H54 (cell line): ENCODE measurements at places on chromosomes 11 and 22.

- DNase-seq: no peak
Measured at GRCh38 chr11:57155838-57156607, 25.7 kb upstream of the LRRC55 start.

GRCh38 chr11:8222820-8223512 lies 40.7 kb downstream of the LMO1 start:
- no peak for DNase-seq

DNA sequence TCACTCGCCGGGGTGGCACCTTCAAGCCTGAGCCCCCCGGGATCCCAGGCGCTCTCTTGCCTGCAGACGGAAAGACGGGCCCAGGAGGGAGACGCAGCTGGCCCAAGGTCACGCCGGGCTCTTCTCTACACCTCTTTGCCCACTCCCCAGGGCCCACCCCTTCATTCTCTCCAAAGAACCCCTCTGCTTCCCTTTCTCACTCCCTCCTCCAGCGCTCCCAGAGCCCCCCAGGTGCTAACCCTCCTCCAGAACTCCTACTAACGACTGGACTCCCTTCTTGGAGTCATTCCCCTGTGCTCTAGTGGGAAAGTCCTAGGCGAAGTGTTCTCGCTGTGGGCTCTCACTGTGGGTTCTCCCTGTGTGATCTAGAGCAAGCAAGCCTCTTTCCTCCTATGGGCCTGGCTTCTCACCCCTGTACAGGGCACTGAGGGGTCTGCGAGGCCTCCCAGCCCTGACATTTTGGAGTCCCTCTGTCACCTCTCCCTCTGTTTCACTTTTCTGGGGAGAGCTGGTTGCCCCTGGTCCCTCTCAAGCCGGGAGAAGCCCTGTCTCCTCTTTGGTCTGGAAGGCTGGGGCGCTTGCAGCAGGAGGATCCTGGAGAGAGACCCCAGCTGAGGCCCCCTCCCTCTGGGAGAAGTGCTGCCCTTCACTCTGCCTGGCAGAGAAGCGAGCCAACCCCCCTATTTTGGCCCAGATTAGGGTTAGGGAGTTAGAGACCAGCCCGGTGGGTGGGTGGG lies 858 bp downstream of the OAF start:
- no peak for DNase-seq

DNA sequence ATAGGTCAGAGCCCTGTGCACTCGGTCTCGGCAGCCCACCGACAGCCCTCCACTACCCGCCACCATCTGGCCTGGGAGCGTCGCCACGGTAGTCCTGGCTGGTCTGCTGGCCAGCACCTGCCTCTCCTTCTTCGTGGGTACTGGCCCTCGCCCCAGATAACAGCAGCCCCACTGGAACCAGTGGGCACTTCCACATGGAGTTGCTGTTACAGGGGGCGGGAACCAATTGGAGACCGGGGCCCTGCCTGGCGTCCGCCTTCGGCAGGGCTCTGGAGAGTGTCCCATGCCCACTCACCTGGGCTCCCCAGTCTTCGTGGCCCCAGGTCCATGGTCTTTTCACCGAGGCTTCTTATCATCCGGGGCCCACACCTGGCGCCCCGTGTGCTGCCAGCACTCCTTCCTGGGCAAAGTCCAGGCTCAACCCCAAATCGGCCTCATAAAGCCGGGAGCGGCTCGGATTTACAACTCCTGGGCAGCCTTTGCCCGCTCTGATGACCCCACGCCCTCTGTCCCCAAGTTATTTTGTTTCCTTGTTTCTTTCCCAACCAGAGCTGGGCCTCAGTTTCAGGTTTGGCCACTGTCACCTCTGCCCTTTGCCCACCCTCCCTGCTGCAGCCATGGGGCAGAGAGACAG lies 12.9 kb upstream of the EHD1 start:
- no peak for DNase-seq

DNA sequence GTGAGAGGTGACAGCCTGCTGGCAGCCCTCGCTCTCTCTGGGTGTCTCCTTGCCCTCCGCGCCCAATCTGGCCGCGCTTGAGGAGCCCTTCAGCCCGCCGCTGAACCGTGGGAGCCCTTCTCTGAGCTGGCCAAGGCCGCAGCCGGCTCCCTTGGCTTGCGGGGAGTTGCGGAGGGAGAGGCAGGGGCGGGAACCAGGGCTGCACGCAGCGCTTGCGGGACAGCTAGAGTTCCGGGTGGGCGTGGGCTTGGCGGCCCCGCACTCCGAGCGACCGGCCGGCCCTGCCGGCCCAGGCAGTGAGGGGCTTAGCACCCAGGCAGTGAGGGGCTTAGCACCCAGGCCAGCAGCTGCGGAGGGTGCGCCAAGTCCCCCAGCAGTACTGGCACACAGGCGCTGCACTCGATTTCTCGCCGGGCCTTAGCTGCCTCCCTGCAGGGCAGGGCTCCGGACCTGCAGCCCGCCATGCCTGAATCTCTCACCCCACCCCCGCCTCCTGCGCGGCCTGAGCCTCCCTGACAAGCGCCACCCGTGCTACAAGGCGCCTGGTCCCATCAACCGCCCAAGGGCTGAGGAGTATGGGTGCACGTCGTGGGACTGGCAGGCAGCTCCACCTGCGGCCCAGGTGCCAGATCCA lies 1526.1 kb downstream of the FAM181B start:
- no peak for DNase-seq

GRCh38 chr11:131229221-131229620 lies 141.2 kb upstream of the NTM start:
- no peak for DNase-seq

DNA sequence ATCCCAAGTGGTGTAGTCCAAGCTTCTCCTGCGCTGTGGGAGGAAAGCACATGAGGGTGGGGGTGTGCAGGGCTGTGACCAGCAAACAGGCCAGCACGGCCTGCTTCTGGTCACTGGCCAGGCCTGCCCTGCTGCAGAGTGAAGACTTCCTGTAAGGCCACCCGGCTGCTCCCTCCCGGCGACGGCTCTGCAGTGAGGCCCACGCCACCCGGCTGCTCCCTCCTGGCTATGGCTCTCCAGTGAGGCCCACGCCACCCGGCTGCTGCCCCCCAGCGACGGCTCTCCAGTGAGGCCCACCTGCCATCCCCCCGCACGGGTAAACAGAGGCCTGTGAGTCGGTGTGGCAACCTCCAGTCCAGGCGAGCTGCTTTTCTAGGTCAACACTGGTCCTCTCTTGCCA lies 31.4 kb upstream of the BRSK2 start:
- DNase-seq: no peak

GRCh38 chr22:37912171-37912570 lies 6.1 kb downstream of the MICALL1 start:
- DNase-seq: no peak

GRCh38 chr11:57792060-57792541 lies 30.5 kb downstream of the CTNND1 start:
- no peak for DNase-seq

DNA sequence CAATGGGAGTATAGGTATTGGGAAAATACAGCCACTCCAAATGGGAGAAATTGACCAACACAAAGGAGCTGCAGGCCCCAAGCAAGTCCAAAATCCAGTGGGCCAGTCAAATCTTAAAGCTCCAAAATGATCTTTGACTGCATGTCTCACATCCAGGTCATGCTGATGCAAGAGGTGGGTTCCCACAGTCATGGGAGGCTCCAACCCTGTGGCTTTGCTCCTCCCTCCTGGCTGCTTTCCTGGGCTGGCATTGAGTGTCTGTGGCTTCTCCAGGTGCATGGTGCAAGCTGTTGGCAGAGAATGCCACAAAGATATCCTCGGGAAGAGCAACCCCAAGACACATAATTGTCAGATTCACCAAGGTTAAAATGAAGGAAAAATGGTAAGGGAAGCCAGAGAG lies 80.8 kb downstream of the IGLL5 start:
- DNase-seq: no peak

GRCh38 chr11:114132417-114132816 lies 72.9 kb downstream of the ZBTB16 start:
- no peak for DNase-seq

- no peak for DNase-seq
Measured at GRCh38 chr11:85776951-85777602, 33.9 kb downstream of the SYTL2 start.

GRCh38 chr11:64186492-64187165 lies 658 bp downstream of the STIP1 start:
- DNase-seq: no peak

DNA sequence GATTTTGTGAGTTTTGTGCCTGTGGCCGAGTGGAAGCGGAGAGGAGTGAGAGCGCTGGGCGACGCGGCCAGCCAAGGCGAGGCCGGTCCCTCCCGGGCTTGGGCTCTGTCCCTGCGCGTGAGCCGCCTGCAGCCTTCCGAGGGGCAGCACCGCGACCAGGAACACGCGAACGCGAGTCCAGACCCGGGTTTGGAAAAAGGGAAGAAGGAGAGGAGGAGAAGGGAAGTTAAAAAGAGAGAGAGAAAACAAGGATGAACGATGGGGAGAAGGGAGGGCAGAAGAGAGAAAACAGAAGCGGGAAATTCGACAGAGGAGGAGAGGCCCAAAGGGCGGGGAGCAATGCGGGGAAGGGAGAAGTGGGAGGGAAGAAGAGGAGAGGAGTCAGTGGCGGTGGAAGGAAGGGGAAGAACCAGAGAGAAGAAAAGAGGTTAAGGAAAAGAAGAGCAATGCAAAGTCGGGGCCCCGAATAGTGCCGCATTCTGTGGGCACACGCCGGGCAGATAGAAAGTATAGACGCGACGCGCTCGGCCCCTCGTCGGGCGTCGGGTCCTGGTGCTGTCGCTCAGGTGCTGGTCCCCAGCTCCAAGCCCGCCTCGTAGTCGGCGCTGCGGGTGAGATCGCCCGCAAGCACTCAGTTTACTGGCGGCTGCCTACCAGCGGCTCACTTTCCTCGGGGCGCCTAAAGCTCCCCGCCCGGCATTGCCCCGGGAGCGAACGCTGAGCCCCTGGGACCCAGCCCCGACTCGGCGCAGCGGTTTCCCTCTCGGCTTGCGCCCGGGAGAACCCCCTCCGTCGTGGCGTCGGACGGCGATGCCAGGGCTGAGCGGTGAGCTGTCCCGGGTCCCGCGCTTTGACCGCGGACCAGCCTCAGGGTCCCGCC lies 2.8 kb upstream of the BARX2 start:
- no peak for DNase-seq

DNA sequence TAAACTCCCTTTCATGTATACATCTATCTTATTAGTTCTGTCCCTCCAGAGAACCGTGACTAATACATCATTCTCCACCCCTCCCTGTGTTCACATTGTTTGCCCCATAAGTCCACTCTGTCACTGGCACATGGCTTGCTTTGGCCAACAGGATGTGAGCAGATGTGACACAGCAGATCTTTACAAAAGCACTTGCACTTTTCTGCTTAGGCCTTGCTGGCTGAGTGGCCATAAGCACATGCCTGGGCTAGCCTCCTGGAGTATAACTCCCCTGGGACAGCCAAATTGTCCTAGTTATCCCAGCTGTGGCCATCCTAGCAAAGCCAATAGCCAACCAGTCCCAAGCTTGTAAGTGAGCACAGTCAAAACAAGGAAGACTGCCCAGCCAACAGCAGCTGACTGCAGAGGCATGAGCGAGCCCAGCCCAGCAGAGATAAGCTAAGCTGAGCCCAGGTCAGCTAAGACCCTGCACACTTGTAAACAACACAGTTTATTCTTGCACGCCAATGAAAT lies 9.7 kb upstream of the RCN1 start:
- no peak for DNase-seq

- no peak for DNase-seq
Measured at GRCh38 chr11:47185305-47186075, 744 bp downstream of the PACSIN3 start.

DNA sequence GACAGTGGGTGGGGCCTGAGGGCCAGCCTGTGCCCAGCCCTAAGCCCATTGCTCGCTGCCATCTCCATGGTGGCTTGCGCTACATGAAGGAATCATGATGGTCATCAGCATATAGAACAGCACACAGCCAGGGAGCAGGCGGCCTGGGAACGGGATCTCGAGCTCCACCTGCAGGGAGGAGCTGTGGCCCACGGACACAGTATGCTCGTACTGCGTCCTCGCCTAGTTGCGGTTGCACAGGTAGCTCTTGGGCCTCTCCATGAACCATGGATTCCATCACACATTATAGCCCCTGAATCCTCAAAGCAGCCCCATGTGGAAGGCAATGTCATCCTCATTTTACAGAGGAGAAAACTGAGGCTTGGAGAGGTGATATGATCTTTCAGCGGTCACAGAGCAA lies 15.1 kb downstream of the SEC14L4 start:
- no peak for DNase-seq

- DNase-seq: no peak
Measured at GRCh38 chr11:9049959-9050358, 41.4 kb downstream of the SCUBE2 start.

DNA sequence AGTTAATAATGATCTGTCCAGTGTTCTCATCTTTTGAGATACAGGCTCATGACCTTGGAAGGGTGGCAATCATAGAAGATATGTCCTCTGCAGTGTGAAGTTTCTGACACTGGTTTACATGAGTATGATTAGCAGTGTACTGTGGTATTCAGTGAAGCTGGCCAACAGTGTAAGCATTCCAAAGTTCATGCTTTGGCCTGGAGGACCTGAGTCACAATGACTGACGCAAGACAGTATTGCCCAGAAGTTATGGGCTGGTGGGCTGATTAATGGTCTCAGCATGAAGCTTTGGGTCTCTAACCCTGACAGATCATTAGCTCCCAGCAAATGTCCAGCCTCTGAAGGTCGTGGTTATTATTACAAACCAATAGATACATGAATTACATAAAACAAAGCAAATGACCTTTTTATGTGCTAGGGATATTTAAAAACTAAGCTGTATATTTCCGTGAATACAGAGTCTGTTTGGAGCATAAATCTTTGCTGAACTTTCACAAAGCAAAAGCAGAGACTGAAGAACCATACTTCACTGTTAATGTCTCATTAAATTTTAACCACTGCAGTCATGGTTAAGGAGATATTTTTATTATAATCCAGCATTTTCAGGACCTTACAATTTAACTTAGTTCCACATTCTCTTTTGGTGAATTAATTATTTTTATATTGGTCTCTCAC lies 28.3 kb upstream of the USP47 start:
- peak; percentile 53 for DNase-seq

- no peak for DNase-seq
Measured at GRCh38 chr11:12512132-12512531, 134.8 kb downstream of the PARVA start.

GRCh38 chr11:75279273-75279672 lies 38.7 kb downstream of the TPBGL start:
- no peak for DNase-seq

- DNase-seq: no peak
Measured at GRCh38 chr22:25953276-25953675, 211.3 kb downstream of the MYO18B start.

- DNase-seq: no peak
Measured at GRCh38 chr22:40040927-40041326, 46.2 kb downstream of the FAM83F start.
